Urothelium cell line (cell line): ENCODE measurements at places on chromosomes 7 and 10.

- DNase-seq = peak; percentile 73
Measured at GRCh38 chr10:62384057-62384446, 9.9 kb downstream of the ZNF365 start.

DNA sequence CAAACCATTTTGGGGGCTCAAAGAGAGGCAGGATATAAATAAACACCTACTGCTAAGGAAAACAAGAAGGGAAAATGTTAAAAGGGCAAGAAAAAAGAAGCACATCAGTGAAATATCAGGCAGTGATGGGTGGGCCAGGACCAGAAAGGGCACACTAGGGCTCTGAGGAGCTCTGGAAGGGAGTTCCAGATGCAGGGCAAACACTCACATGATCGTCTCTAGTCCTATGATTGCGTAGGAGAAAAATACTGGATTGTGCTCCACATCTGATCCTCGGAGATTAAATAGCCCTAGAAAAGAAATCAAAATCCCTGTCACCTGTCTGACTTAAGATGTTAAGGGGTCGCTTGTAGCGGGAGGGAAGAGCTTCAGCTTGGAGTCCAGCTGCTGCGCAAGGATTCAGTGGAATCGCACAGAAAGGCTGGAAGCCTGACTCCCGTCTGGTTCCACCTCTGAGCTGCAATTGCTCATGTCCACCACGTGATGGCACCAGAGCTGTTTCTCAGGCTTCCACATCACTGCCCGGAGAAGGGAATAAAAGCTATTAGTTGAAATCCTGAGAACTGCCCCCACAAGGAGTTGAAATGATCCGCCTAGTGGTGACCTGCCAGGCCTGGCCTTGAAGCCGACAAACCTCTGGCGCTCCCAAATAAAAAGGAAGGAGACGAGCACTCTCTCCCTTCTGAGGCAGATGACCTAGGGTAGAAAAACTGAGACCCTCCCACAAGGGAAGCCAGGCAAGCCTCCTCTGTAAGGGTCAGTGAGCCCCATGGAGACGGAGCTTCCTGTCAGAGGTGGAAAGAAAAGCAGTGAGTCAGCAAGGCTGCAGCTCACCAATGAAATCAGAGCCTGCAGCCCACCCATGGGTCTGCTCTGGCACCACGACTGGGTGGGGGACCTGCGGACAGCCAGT lies 39.2 kb downstream of the XPNPEP1 start:
- DNase-seq = peak; percentile 91

DNA sequence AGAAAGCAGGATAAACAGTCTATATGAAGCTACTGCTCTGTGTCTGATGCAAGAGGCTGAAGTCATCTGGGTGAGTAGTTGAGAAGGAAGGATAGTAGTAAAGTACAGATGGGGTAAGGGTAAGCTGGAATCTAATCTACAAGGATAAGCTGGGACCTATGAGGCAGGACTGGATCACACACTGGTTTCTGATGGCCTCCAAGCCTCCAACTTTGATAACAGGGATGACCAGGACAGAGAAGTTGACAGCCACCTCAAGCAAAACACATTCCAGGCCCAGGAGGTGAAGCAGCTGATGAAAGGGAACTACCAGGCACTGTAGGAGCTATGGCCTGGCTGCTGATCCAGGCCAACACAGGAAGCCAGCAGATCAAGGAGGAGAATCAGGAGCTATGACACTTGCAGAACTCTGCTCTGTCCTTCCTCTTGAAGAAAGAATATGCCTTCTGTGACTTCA lies 278.1 kb upstream of the TMEM229A start:
- DNase-seq = no peak

GRCh38 chr10:112363696-112364688 lies 9.9 kb upstream of the ACSL5 start:
- no peak for DNase-seq

- DNase-seq = peak; percentile 88
Measured at GRCh38 chr10:97196223-97197029, 10.7 kb upstream of the SLIT1 start.

DNA sequence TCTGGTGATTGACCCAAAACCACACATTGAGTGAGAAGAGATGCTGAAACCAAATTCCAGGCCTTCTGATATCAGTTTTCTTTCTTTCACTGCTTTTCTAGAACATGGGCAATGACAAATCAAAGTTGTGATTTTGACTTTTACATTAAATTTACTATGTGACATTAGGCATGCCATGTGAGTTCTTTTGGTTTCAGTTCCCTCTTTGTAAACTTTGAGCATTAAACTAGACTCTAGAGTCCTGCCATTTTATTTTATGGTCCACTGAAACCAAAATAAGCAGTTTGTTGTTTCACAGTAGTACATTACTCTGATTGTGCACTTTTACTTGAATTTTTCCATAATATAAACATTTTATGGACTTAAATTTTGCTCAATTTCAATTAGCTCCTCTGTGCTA lies 381.1 kb upstream of the SEMA3D start:
- no peak for DNase-seq

DNA sequence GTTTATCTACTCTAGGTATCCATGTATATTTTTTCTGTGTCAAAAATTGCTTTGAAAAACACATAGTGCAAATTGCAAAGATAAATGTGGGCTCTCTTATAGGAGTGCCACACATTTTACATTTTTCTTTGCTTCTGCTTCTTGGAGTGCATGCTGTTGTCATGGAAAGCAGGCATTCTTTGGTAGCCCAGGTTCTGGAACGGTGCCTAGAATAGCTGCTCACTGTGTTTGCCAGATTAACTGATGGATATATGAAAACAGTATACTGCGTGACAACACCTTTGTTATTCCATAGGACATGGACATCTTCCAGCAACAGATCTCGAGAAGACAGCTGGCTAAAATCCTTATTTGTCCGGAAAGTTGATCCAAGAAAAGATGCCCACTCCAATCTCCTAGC lies 13.4 kb downstream of the NIPSNAP2 start:
- DNase-seq = no peak

- DNase-seq = no peak
Measured at GRCh38 chr10:47253030-47253637, 46.9 kb upstream of the GDF10 start.

- DNase-seq = no peak
Measured at GRCh38 chr10:80518143-80518806, 19.4 kb upstream of the SH2D4B start.

- DNase-seq = no peak
Measured at GRCh38 chr7:137954614-137955013, 47.3 kb downstream of the CREB3L2 start.

- no peak for DNase-seq
Measured at GRCh38 chr10:130017631-130018022, 53.6 kb upstream of the EBF3 start.

DNA sequence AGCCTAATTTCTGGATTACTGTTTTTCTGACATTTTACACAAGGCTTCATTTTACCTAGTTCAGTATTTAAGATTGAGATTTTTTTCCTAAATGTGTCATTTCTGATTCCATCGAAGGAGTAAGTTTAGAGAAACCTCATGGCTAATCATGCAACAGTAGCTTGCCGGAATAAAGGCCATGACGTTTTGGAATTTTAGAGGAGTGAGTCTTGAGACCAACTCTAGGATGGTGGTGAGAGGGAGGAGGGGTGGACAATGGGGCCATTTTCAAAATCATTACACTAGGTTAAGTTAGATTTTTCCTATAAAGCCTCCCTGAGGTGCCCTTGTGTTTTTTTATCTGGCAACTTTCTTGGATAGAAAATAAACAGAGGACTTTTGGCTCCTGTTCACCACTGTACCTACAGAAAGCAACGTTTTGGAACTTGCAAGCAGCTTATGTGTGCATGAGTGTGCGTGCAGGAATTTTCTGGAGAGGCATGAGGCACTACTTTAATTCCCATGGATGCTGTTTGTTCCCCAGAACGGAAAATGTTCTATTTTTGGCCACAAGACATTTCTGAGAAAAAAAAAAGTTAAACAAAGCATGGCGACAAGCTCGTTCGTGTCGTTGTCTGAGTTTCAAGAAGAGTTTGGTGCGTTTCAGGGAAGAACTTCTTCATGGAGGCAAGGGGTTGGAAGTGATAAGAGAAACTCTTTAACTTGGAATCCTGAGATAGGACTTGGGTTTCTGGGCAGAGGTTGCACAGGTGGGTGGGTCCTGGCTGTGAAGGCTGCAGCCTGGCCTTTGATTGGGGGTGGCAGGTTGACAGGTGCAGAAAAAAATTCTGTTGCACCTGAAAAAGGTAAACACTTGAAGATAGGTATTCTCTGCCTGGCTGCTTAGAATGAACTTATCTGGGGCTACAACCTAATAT lies 178.1 kb downstream of the PTEN start:
- DNase-seq = no peak

DNA sequence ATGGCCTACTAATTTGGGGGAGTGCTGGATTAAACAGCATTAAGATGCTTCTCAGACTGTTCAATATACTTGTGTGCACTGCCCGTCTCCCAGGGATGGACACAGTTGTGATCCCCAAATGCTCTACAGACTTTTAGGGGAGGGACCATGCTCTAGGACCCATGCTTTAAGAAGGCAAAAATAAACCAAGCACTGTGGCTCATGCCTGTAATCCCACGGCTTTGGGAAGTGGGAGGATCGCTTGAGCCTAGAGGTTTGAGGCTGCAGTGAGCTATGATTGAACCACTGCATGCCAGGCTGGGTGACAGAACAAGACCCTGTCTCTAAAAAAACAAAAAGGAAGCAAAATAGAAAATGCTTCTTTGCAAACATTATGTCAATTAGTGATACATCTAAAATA lies 102.6 kb downstream of the VOPP1 start:
- DNase-seq = no peak

DNA sequence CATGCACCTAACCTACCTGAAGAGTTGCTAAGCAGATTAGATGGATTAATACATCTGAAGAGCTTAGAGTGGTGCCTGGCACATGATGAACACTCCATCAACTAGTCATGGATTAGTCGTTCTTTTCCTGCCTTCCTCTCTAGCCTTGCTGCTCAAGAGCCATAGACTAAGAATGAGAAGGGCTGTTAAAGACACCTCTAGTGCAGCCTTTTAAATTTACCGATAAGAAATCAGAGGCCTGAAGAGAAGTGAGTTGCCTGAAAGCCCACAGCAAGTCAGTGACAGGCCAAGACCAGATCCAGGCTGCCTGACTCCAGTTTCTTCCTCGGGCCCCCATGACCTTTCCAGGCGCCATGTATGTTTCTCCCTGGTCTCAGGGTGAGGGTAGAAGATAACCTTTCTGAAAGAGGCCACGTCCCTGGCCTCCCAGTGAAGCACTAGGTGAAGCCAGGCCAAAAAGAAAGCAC lies 6.5 kb downstream of the TSPAN15 start:
- DNase-seq = no peak

DNA sequence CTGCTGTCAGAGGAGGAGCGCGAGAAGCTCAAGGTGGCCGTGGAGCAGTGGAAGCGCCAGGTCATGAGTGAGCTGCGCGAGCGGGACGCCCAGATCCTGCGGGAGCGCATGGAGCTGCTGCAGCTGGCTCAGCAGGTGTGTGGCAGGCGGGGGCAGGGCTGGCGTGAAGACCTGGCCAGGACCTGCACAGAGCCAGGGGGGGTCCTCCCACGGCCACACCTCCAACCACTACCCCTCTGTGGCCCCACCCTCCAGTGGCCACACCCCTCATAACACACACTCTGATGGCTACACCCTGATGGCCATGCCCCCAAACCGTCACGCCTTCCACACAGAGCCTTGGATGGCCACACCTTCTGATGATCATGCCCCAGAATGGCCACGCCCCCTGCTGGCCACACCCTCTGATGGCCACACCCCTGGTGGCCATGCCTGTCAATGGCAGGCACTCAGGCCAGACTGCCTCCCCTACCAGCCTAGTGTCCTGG lies 23.4 kb upstream of the DPYSL4 start:
- peak; percentile 24 for DNase-seq

- DNase-seq = no peak
Measured at GRCh38 chr7:46649876-46650275, 728.8 kb upstream of the IGFBP3 start.

DNA sequence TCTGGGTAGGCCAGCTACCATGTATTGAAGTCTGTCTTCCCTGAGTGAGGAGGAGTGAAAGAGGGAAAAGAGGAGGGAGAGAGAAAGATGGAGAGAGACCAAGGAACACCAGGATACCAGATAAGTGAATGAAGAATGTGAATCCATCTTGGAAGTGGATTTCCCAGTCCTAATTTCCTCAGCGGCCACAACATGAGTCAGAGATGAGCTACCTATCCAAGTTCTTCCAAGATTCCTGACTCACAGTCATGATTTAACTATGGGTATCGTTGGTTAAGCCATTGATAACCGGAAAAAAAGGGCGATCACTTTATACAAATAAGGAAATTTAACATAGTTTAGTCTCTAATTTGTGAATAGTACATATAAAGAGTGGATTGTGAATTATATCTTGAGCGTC lies 561.8 kb downstream of the ATRNL1 start:
- peak; percentile 13 for DNase-seq

- DNase-seq = no peak
Measured at GRCh38 chr7:38751416-38751815, 120.2 kb upstream of the AMPH start.

GRCh38 chr10:97498841-97499560 lies at the start of gene UBTD1:
UBTD1 (plus strand) TSS chr10:97498924; CDS start chr10:97499204, 280 bp downstream.
- peak; percentile 59 for DNase-seq

DNA sequence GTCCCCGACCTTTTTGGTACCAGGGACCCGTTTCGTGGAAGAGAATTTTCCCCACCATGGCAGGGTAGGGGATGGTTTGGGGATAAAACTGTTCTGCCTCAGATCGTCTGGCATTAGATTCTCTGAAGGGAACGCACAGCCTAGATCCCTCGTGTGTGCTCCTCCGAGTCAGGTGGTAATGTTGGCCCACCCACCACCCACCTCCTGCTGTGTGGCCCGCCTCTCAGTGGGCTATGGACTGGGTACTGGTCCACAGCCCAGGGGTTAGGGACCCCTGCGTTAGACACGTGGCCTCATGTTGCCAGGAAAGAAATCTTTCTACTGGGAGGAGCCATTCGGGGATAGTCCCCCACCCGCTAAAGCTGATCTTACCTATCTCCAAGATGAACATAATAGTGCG lies 27.0 kb downstream of the PFKFB3 start:
- DNase-seq = no peak

DNA sequence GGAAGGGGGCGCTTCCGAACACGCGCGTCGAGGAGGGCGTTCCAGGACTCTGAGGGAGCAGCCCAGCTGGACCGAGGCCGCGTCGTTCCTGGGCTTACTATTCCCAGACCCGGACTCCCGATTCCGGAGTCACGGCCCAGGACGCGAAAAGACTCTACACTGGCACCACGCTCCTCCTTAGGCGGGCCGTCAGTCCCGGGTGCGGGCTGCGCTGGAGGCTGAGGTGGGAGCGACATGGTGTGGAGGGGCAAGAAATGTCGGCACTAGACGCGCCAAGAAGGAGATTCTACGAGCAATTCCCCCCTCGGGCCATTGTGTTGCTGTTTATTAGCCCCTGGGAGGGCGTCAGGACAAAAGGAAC lies 584 bp upstream of the RUNDC3B start:
- no peak for DNase-seq

DNA sequence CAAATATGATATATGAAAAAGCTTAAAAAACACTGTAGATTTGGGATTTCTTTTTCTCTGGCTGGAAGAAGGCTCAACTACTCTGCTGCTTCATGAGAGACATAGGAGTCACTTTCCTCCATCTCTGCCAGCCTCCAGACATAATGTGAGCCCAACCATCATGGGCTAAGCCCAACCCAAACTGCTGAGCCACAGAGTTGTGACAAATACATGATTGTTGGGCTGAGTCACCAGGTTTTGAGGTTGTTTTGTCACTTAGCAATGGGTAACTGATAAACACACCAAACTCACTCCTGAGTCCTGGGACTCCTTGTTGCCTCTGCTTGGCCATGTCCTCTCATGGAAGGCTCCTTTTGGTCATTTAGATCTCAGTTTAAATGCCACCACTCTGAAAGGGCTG lies 381.8 kb upstream of the FZD8 start:
- DNase-seq = peak; percentile 62

GRCh38 chr7:144474363-144474762 lies 70.9 kb upstream of the NOBOX start:
- no peak for DNase-seq

- DNase-seq = no peak
Measured at GRCh38 chr10:28581916-28582315, 49.0 kb downstream of the WAC start.
